Progenitor cell of endocrine pancreas (in vitro differentiated cells): ENCODE measurements at places on chromosomes 6 and 20. TPM values are rescaled to one million over a fixed set of nuclear protein-coding genes. Genes with fewer than 3 reads are reported as not detected.

DNA sequence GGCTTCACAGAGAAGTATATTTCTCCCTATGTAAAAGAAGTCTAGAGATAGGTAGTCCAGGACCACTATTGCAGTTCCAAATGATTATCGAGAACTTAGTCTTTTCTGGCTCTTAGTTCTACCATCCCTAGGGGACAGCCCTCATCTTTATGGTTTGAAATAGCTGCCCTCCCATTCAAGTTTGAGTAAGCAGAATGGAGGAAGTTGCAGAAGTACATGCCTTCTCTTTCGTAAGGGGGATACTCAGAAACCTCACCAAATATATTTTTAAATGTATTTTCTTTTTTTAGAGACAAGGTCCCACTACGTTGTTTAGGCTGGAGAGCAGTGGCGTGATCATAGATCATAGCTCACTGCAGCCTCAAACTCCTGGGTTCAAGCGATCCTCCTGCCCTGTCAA lies 236.8 kb upstream of the RREB1 start:
- DNase-seq = no peak

GRCh38 chr6:18241208-18242038 lies 22.9 kb downstream of the DEK start:
- DNase-seq = no peak

DNA sequence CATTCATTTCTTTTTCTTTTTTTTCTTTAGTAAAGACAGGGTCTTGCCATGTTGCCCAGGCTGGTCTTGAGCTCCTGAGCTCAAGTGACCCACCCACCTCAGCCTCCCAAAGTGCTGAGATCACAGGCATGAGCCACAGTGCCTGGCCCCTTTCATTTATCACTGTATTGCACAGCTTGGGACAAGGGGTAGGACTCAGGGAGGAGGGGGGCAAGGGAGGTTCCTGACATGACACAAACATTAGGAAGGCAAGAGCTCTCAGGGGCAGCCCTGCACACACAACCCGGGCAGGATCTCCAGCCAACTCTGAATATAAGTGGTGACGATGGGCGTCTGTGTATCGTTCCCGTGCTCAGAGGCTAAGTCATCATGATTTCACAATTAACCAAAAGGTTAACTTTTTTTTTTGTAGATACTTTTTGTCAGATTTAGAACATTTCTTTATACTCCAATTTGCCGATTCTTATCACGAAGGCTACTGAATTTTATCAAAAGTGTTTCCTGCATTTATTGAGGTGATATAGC lies 19.9 kb downstream of the SLC2A4RG start:
- DNase-seq = no peak

DNA sequence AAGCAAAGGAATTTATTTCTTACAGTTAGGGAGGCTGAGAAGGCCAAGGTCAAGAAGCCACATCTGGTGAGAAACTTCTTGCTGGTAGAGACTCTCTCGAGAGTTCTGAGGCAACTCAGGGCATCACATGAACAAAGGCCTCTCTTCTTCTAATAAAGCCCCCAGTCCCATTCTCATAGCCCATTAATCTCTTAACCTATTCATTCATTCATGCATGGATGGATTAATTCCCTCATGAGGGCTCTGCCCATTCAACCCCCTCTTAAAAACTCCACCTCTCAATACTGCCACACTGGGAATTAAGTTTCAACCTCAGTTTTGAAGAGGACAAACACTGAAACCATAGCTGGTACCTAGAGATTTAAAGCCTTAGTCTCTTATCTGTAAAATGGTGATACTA lies 217.9 kb upstream of the SPTLC3 start:
- no peak for DNase-seq

GRCh38 chr6:134352786-134353480 lies 35.0 kb upstream of the SGK1 start:
- DNase-seq = no peak

GRCh38 chr20:49590163-49591017 lies 22.5 kb upstream of the PTGIS start:
- DNase-seq = no peak

DNA sequence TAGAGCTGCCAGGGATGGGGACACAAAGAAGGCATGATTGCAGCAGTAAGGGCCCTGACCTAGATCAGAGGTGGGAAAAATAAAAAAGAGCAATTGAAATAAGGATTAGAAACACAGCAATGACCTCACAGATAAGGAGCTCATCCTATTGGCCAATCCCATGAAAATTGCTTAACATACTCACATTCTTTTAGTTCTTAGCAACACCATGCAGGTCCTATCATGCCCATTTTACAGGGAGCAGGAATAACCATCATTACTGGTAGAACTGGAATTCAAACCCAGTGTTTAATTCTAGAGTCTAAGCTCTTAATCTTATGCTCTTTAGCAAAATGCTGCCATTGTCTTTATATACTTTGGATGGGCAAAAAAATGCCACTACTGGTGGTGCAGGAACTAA lies 267.7 kb downstream of the RNF144B start:
- DNase-seq = no peak

GRCh38 chr20:1882026-1882425 lies 13.2 kb upstream of the SIRPA start:
- DNase-seq = no peak

DNA sequence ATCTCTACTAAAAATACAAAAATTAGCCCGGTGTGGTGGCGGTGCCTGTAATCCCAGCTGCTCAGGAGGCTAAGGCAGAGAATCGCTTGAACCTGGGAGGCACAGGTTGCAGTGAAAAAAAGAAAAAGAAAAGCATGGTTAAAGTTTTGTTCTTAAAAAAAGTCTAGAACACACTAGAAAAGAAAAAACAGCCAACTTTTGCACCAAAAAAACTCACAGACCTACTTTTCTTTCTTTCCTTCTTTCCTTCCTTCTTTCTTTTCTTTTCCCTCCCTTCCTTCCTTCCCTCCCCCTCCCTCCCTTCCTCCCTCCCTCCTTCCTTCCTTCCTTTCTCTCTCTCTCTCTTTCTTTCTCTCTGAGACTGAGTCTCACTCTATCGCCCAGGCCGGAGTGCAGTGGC lies 204.4 kb downstream of the BTBD9 start:
- no peak for DNase-seq

GRCh38 chr6:85422996-85423395 lies 26.9 kb upstream of the NT5E start:
- DNase-seq = no peak

- DNase-seq = no peak
Measured at GRCh38 chr20:19451231-19451922, 238.9 kb downstream of the SLC24A3 start.

- DNase-seq = no peak
Measured at GRCh38 chr20:57869291-57869950, 159.6 kb upstream of the PMEPA1 start.

GRCh38 chr20:15512916-15513315 lies 1060.3 kb downstream of the KIF16B start:
- DNase-seq = no peak

DNA sequence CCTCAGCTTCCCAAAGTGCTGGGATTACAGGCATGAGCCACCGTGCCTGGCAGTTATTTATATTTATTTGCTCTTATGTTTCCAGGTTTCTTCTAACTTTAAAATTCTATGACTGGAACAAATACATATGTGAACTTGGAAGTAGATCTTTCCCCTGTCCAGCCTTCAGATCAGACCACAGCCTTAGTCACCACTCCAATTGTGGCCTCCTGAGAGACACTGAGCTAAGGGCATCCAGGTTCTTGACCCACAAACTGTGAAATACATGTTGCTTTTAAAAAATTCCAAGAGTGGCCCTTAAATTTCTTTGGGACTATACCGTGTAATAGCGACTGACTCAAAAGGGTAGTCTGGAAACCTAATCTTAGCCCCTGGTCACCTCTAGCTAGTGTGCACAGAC lies 1.5 kb upstream of the ADGRG6 start:
- DNase-seq = no peak

- no peak for DNase-seq
Measured at GRCh38 chr20:42740226-42740870, 449.4 kb downstream of the PTPRT start.

DNA sequence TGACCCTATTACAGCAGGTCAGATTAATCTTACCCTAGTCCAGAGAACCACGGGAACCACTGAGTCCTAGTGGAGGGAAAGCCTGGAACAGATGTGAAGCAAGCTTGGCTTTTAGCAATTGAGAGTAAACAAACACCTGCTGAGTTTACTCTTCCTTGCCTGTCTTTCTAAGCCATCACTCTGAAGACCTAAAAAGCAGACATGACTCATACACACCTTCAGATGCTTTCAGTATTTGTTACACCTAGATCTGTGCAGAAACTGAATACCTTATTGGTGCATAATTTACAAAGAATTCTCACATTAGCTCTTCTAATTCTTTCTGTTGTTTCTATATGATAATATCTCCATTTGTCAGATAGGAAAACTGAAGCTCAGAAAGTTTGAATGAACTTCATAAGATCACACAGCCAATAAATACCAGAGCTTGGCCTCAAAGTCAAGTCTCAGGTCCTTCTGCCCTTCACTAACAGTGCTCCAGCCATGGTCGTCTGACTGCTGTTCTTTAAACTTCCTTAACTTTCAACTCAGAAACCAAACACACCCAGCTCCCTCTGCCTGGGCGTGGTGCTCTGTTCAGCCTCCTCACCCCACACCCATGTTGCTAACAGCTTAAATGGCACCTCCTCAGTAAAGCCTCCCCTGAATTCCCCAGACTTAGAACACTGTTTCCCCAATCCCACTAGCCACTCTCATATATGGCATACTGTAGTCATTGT lies 8.6 kb upstream of the GABBR1 start:
- no peak for DNase-seq

- peak; percentile 34 for DNase-seq
Measured at GRCh38 chr6:77650098-77650663, 2.7 kb upstream of the MEI4 start.

DNA sequence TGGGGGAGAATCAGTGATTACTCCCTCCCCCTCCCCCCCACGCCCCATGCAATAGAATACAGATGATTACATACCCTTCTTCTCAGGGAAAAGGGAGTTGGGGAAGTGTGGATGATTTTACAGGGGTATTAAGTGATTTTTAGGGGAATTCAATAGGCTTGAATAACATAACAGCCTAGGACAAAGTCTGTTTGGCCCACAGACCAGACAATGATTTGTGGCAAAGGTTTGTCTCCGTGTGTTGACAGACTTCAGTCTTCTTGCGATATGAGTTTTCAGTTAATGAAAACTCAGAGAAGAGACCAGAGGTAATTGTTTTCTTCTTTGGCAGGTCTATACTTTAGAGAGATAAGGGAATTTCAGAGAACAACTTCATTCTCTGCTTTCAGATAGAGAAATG lies 95.3 kb downstream of the OR2B2 start:
- DNase-seq = no peak

DNA sequence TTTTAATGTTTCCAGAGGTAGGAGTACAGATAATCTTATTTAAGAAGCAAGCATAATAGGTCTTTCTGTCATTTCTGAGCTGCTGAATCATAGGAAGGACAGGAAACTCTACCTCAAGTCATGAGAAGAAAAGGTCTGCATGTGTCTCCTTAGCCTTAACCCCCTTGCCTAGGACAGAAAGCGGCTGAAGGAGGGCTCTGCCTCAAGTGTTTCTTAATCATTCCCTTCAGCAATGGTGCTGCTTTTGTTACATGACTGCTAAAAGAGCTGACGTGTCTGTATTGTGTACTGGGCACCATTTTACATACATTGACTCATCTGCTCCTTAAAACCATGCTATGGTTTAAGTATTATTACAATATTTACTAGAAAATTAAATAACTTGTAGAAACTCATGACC lies 564.0 kb upstream of the AGPAT4 start:
- no peak for DNase-seq

GRCh38 chr6:33878562-33878961 lies 74.8 kb upstream of the MLN start:
- no peak for DNase-seq

DNA sequence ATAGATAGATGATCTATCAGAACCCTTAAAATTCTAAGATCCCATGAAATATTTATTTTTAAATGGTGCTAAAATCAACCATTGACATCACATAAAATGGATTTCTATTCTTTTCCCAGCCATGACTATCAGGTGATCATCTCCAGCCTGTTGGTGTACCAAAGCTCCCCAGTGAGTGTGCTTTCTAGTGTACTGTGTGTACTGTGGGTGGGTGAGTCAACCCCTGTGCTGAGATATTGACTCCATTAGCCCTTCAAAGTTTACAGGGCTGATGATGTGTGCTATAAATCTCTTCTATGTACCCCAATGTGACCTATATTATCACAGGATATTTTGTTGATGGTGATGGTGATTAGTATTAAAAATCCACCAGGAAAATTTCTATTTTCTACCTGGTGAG lies 344.6 kb downstream of the MMUT start:
- no peak for DNase-seq

- no peak for DNase-seq
Measured at GRCh38 chr6:104689551-104690205, 170.0 kb downstream of the HACE1 start.

GRCh38 chr6:48994811-48995210 lies 468.2 kb downstream of the MMUT start:
- DNase-seq = no peak

DNA sequence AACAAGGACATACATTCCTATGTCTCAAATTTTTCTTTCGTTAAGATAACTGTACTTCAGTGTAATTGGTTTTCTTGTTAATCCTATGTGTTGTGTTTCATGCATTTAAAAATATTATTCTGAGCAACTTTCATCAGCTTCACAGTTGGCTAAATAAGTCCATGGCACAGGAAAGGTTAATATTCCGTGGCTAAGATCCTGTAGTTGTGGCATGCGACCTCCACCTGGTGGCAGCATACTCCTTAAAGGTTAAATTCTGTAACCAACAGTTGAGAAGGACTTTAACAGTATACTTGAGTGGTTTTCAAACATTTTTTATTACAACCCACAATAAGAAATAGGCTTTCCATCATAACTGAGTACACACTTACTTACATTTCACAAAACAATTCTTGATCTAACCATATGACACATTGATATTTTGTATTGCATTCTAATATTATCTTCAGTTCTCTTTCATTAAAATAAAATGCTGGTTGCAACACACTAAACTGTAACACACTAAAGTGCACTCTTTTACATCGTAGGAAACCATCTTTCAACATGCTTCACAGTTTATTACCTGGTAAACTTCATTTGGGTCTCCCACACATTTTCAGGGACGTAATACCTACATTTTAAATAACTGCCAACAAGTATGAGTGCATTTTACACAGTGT lies 118.3 kb downstream of the SLX4IP start:
- DNase-seq = peak; percentile 22

- DNase-seq = no peak
Measured at GRCh38 chr6:128425856-128426255, 94.5 kb downstream of the PTPRK start.

GRCh38 chr6:169969372-169970099 lies 218.1 kb downstream of the ERMARD start:
- DNase-seq = no peak

DNA sequence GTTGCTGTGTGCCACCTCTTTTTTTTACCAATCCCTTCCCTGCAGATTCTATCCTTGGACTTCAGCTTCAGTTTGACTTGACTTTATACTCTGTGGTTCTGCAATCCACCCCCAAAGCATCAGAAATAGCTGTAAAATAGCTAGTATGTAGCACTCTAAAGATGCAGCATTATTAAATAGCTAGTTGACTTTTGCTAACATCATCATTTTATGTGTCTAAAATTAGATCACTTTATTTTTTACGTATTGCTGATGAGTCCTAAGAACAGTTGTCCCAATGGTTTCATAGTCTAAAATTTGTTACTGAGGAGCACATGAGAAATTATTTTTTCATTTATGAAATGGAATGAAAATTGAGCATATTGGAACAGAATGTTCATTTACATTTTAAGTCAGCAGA lies 138.2 kb downstream of the NKAIN2 start:
- no peak for DNase-seq

CRYBG1 gene
- total RNA-seq = 3.0 and 3.4 TPM in 2 replicates

CCM2L gene
- total RNA-seq = 1.3 and 1.5 TPM in 2 replicates

RNF217 gene
- 22.6 and 27.6 TPM in 2 replicates for total RNA-seq

NECAB3 gene
- total RNA-seq = 68.3 and 74.6 TPM in 2 replicates
